Kidney epithelial cell (primary cell): ENCODE measurements at places on chromosomes 5 and 9.

- no peak for DNase-seq
These were observed 275.7 kb upstream of the DAB2 start for GRCh38 chr5:39700523-39700922.

GRCh38 chr9:3865141-3865772 is 339.5 kb upstream of the RFX3 start:
- DNase-seq: no peak

GRCh38 chr5:177171961-177172360 is 38.4 kb downstream of the NSD1 start:
- no peak for DNase-seq

- DNase-seq: no peak
These were observed 15.0 kb upstream of the SCGB3A1 start for GRCh38 chr5:180606215-180606785.

DNA sequence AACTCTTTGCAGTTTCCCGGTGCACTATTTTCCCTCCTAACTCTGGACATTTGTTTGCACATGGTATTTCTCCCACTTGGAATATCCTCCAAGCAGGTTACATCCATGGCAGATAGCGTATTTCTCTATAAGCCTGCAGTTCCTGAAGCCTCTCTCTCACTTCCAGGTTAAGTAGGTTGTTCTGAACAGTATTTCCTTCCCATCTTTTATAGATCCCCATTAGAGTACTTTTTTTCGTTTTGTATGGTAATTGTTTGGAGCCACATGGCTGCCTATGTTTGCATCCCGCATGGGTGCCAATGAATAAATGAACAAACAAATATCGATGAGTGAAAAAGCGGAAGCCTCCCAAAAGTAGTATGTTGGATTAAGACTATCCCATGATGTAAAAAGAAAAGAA is 113.4 kb upstream of the IQGAP2 start:
- no peak for DNase-seq

DNA sequence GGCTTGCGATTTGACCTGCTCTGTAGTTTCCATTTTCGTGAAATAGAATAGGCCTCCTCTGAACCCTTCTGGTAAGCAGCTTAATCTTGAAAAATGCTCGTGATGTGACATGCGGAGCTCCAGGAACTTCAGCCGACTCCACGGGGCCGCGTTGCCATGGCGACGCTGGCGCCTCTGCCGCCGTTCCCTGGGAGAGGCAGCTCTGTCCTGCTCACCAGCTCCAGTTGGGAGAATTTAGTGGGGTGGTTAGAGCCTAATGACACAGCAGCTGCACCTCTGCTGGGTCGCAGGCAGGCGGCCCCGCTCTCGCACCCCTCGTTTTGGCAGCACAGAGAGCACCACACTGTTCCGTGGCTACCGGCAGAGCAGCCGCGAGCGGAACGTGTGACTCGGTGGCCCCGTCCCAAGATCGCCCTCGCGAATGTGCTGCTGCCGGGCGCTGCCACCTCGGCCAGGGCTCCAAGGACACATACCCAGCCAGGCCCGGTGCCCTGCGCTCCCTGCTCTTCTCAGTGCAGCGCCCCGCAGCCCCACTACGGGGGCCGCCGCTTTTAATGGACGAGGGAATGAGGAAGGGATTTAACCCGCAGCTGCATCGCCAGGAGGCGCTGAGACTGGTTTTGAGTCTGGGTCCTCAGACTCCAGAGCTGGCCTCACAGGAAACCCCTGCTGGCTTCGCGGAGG is 131.2 kb upstream of the LMX1B start:
- no peak for DNase-seq

GRCh38 chr5:132224716-132225115 is 2.9 kb downstream of the P4HA2 start:
- no peak for DNase-seq

DNA sequence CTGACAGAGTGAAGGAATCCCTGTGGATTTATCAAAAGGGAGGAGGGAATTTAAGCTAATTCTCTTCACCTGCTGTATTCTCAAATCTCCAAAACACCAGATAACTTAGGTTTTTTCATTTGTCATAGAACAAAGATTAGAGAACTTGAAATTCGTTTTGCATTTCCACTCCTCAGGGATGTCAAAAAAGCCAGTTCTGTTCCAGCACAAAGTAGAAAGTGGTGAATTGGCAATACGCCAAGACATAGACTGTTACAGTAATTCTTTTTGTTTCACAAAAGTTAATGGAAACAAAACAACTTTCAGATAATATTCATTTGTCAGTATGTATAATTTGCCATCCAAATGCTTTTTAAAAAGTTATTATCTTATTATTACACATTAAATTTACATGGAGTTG is 15.0 kb downstream of the S1PR3 start:
- no peak for DNase-seq

GRCh38 chr9:72948575-72949243 is 4.1 kb downstream of the ALDH1A1 start:
- no peak for DNase-seq

- peak; percentile 76 for DNase-seq
These were observed 156.0 kb upstream of the MAST4 start for GRCh38 chr5:66440202-66440680.

DNA sequence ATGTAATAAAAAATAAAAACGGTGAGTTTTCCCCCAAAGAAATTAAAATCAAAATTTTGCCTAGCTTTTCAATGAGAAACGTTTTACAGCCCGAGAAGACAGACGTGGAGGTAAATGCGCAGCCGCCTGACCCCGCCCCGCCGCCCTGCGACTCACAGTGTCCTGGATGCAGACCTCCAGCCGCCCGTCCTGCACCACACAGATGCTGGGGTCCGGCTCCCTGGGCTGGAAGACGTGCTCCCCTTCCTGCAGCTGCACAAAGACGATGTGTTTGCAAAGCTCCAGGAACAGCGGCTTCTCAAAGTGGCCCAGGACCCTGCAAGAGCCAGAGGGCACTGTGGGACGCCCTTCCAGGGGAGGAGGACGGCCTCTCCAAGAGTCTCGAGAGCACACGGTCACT is 7.7 kb downstream of the PNPLA7 start:
- no peak for DNase-seq

- no peak for DNase-seq
These were observed 262.9 kb upstream of the PTPRD start for GRCh38 chr9:10875752-10876151.

GRCh38 chr9:20538956-20539355 is 83.3 kb downstream of the MLLT3 start:
- DNase-seq: no peak

GRCh38 chr5:134553821-134554267 is 28.4 kb downstream of the JADE2 start:
- no peak for DNase-seq

DNA sequence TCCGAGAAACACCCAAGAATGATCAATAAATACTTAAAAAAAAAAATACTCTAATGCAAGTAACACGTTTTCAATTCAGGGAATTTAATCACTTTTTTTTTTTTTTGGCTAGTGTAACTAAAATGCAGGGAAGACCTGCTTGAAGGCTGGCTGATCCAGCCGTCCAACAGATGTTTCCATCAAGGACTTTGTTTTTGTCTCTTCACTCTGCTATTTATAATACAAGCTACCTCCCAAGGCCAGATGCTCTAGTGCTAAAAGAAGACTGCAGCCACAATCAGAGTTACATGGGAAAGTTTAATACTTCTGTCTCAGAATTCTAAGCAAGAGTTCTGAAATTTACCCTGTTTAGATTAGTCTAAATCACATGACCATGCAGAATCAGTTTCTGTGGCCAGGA is 14.5 kb downstream of the TBCA start:
- no peak for DNase-seq

- no peak for DNase-seq
These were observed 56.4 kb downstream of the PFDN1 start for GRCh38 chr5:140246378-140247122.

DNA sequence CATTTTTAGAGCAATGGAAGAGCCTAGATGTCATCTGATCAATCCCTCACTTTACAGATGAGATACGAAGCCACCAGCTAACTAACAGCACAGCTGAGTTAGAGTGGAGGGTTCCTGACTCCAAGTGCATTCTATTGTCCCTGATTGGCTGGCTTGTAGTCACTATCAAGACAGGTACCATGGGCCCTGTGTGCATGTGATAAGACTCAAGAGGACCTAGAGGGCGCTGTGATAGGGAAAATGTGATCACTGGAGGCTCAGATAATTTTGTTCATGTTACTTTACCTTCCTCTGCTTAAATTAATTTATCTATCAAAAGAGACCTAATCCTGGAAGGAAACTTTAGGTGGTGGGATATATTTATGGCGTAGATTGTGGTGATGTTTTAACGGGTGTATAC is 19.5 kb upstream of the SNAPC3 start:
- no peak for DNase-seq

GRCh38 chr5:62778316-62779009 is 199.8 kb downstream of the LRRC70 start:
- no peak for DNase-seq

DNA sequence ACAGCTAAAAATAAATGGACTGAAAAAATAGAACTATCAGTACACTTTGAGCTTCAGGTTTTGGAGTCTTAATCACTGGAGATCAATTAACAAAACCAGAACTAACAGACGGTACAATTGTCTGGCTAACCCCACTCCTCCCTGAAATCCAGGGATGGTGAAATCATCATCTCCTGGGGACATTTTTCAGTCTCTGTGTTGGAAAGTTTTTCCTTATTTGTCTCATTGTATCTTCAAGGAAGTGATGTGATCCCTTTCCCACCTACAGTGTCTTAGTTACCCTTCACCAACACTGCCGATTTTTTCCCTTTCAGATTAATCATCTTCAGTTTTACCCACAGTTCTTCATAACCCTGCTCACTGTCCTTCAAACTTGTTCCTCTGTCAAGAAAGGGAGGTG is 81.9 kb downstream of the MAP1B start:
- no peak for DNase-seq

DNA sequence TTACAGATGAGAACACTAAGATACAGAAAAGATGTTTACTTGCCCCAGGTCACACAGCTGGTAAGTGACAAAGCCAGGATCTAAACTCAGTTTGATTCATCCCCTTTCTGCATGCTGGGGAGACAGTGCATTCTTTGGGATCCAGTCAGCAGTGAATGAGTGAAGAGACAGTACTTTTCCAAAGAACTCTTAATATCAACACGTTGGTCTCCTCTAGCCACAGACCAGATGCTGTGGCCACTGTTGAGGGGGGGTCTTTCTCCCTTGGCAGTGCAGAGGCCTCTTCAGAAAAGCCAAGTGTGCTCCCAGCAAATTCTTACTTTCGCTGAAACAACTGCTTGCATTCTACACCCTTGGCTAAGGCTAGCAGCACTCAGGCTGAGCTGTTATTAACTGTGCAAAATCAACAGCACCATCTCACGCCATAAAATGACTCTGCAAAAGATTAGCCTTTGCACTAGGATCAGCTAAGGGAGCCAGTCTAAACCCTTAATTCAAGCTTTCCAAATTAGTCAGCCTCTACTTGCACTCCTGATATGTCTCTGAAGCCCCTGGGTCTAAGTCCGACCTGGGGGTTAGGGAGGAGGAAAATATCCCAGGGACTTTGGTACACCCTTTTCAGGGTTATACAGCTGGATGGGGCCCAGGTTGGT is 4.8 kb upstream of the TMEM171 start:
- peak; percentile 59 for DNase-seq

- no peak for DNase-seq
These were observed 107.2 kb downstream of the NDUFS4 start for GRCh38 chr5:53667621-53668020.

- DNase-seq: no peak
These were observed 37.8 kb upstream of the C5orf63 start for GRCh38 chr5:127111112-127111511.

- no peak for DNase-seq
These were observed 670 bp downstream of the CCDC171 start for GRCh38 chr9:15553528-15553898.

GRCh38 chr5:104283136-104283535 is 720.5 kb upstream of the NUDT12 start:
- DNase-seq: no peak

- DNase-seq: no peak
These were observed 1.2 kb downstream of the ZCCHC9 start for GRCh38 chr5:81302596-81302995.

GRCh38 chr9:136086213-136086881 is 8.7 kb downstream of the NACC2 start:
- no peak for DNase-seq

GRCh38 chr5:169980418-169981053 is at the start of gene INSYN2B:
INSYN2B (minus strand) TSS chr5:169980495; CDS start chr5:169883898, 96,597 bp downstream.
- peak; percentile 49 for DNase-seq

GRCh38 chr5:133314086-133314485 is 262.3 kb downstream of the HSPA4 start:
- DNase-seq: no peak

DNA sequence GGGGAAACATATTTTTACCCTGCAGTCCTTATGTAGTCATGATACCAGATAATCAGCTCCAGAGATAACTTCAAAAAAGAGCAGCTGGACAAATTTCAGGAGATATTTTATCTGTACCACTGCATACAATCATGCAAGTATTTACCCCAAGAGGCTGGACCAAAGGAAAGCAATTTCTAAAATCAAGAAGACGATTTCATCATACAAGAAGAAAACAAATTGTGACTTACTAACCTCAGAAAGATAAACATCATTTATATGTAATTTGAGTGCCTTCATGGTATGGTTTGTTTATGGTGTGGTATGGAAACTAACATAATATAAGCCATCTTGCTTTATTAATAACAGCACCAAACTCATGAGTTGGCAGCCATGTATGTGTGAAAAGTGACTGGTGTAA is 603.6 kb downstream of the PSAT1 start:
- DNase-seq: no peak

DNA sequence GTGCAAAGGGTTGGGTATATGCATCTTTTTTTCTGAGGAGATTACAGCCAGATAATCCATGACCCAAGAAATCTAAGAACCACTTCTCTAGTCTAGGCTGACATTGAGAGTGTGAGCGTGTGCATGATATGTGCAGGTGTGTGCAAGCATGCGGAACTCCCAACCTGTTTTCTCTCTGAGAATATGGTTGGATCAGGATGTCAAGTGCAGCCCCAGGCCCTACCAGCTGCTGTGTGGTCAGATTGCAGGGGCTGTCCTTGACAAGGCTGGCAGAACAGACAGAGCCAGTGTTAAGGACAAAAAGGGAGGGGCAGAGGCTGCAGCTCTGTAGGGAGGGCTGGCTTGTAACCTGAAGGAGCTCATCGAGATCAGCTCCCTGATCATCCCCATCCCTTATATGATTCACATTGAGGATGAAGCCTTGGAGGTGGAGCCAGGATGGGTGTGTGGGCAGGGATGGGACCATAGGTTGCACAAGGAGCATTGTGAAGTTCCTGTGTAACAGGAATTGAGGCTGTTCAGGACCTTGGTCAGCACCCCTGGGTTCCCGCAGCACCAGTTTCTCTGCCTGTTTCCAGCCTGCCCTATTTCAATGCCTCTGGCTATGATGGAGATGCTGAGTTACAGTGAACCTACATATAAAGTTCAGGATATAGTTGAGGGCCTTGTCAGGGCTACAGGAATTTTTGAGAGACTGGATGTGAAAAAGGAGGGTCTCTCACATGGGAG is 52.6 kb upstream of the ARAP3 start:
- no peak for DNase-seq

- no peak for DNase-seq
These were observed 336.2 kb upstream of the ZNF462 start for GRCh38 chr9:106526716-106527204.

DNA sequence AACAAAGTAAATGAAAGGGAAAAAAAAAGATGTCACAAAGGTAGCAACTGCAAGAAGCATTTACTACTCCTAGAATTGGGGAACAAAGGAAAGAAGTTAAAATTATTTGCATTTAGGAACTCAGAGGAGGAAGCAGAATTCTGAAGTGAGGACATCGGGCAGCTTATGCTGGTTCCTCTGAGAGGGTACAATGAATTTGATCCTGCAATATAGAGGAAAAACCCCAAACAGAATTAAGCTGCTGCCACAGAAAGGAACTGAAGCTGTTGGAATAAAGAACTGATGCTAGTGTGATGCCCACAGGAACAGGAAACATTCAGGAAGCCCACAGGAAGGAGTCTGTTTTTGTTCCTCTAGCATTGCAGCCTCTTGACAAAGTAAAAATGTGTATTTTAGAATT is 22.3 kb upstream of the TBCA start:
- DNase-seq: no peak
